Stimulated activated CD4-positive, alpha-beta T cell treated with anti-CD3 and anti-CD28 coated beads, Interleukin-1b, Interleukin-23, amount 100 ng/mL, for 1 hour (primary cell): ENCODE measurements at places on chromosomes 2 and 18.

GRCh38 chr2:138294451-138294850 lies 207.1 kb upstream of the SPOPL start:
- no peak for DNase-seq

DNA sequence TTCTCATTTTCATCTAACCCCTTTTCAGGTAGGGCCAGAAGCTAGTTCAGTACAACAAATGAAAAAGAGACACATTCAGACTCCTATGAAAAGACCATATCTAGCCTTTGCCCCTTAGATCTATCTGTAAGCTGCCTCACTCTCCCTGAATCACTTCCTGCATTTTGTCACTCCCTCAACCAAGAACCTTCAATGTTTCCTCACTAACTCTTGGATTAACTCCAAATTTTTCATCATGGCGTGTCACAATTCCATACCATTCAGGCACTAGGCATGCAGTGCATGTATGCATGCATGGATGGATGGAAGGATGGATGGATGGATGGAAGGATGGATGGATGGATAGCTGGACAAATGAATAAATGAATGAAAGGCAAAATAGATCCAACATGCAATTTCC lies 356.9 kb downstream of the TNS1 start:
- no peak for DNase-seq

DNA sequence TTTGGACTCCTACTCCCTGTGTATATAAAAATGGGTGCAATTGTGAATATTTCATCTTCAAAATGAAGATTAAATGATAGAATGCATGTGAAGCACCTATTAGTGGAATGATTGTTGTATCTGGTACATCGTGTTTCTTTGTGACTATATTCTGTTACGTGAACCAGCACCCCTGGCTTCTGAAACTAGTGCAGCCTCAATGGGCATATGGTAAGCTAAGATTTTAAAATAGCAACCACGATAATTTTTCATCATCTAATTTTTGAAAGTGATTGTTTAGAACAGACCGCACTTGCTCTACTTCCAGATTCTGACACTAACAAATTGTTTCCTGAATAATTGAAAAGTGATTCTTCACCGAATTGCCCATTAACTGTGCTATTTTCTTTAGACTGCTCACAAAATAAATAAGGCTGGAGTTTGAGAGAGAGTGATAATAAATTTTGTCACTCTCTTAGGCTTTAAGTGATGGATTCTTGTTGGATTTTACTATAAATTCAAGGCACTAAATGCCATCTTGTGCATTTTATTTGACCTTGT lies 806.1 kb upstream of the LRATD1 start:
- DNase-seq, result no peak

DNA sequence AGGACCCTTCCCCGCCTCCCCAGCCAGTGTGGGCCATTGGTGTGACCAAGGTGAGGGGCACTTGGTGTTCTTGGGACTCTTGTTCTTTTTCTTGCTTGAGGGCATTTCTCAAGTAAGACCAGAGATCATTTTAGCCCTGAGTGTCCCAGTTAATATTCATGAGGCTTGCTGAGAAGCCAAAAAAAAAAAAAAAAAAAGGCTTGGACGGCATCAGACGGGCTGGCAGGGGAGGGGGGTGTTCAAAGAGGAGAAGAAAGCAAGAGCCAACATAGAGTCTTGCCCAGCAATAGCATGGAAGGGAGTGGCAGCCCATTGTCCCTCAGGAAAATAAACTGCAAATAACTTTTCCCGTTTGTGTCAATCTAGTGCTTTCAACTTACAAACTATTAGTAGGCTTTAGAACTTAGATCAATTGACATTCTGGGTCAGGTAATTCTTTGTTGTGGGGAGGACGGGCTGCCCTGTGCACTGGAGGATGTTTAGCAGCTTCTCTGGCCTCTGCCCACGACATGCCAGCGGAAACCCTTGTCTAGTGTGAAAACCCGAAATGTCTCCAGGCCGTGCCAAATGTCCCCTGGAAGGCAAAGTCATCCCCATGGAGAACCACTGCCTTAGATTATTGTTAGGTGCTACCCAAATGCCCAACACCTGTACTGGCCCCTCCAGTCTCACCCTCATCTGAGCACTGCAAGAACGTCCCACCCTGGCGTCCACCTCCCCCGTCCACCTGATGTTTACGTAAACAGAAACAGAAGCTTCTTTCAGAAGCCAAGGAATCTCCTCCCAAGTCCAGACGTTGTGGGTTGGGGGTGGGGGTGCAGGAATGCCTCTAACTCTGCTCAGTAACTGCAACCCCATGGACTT lies 163.4 kb downstream of the BCL2 start:
- DNase-seq, result no peak

GRCh38 chr2:217418090-217418489 lies 558.2 kb upstream of the TNP1 start:
- no peak for DNase-seq

DNA sequence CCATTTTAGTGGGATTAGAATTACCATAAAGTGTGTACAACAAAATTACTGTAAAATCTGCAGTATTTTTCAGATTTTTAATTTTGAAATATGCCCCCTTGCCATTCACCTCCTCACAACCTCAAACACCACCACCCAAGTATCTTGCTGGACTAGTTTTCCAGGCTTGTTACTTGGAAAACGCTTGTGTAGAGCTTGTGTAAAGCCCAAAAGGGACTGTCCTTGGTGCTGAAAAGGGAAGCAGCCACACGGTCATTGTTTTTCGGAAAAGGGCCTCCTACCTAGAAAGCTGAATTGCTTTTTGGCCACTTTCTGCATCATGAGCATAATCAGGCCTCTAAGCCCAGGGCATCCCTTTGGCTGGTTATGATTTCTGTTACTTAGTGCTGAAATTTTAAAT lies 563.4 kb downstream of the LRRTM4 start:
- no peak for DNase-seq

GRCh38 chr2:165016772-165017411 lies 61.6 kb upstream of the SLC38A11 start:
- no peak for DNase-seq

DNA sequence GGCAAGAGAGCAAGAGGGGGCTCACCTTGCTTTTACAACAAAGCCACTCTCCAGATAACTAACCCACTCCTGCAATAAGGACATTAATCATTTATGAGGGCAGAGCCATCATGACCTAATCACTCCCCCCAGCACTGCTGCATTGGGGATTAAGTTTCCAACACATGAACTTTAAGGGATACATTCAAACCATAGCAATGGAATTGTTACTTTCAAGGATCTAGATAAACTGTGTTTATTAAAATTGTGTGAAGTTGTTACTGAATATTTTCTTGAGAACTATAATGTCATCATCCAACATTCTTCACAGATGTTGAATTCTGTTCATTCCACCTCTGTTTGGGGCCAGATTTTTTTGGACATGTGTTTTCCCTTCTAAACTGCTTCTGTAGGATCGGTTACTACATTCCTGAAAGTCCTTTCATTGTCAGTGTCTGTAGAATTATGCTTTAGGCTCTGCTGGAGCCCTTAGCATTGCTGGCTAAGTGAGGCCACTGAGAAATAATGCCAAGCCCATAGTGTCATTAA lies 50.4 kb downstream of the SPATS2L start:
- DNase-seq, result no peak

DNA sequence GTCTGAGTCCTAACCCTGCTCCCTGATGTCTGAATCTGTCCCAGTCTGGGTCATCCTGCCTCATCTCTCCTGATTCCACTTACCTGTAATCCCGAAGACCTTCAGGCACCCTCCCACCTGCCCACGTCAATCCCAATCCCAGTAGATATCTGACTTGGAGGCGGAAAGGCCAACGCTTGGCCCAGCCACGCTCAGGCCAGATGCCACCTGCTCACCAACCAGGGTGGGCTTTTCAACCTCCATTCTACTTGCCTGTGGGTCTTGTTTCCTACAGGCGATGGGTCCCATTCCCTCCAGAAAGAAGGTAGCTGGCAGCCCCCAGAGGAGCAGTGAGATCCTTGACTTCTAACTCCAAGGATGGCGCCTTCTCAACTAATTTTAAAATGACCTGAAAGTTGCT lies 59.7 kb downstream of the INPP5D start:
- no peak for DNase-seq

GRCh38 chr2:150030436-150031190 lies 443.0 kb upstream of the MMADHC start:
- DNase-seq, result no peak

- no peak for DNase-seq
Observed at GRCh38 chr18:3114026-3114425, 101.1 kb upstream of the LPIN2 start.

- no peak for DNase-seq
Observed at GRCh38 chr2:16462958-16463357, 202.7 kb downstream of the CYRIA start.

DNA sequence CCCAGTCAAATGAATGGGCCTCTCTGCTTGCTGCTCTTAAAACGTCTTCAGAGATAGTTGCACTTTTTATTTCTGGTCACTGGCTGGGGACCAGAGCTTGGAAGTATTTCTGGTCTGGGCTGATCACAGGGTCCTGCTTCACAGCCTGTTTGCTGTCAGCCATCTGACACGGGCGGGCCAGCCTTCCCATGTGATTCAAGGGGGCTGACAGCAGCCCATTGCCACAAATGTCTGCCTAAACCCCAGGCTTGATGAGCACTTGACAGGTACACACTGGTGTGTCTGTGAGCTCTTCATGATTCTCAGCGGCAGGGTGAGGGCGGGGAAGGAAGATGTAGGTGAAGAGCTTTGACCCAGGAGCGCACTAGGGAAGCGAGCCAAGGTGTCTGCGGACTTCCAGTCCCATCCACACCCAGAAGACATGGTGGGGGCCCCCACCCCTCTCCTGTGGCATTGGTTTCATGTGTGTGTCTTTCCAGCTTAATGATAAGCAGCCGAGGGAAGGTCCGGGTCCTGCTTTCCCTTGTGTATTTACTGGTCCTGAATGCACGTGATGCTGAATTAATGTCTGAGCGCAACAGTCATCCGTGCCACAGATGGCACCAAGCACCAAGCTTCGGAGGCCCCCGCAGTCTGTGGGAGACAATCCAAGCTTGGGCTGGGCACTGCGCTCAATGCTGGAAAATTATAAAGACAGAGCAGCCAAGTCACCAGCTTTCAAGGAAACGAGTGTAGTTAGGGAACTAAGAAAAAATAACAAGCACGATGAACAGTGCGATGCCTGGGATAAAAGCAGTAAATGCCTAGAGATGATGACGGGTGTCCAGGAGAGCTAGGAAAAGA lies 73.3 kb downstream of the SH3BP4 start:
- no peak for DNase-seq
